Cardiac muscle cell (in vitro differentiated cells and primary cell): ENCODE measurements at places on chromosomes 4 and X. TPM values are rescaled to one million over a fixed set of nuclear protein-coding genes. Genes with fewer than 3 reads are reported as not detected.

DNA sequence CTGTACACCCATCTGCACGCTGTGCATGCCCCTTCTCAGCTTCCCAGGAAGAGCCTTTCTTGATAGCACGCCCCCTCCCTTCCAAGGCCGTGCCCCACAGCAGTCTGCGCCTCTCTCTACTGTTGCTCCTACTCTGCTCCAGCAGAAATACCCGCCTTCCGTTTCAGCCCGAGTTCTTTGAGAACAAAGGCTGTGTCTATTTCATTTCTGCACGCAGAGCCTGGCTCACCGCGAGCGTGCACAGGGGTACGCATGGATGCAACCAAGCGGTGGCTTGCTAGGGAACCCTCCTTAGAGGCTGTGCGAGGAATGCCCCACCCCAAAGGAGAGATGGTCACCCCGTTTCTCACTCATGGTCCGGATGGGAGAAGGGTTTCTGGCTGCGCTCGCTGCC is 485 bp downstream of the AADAT start:
- peak; percentile 57 for DNase-seq

GRCh38 chrX:13014111-13015096 is 30.0 kb downstream of the FAM9C start:
- peak; percentile 46 for DNase-seq

DNA sequence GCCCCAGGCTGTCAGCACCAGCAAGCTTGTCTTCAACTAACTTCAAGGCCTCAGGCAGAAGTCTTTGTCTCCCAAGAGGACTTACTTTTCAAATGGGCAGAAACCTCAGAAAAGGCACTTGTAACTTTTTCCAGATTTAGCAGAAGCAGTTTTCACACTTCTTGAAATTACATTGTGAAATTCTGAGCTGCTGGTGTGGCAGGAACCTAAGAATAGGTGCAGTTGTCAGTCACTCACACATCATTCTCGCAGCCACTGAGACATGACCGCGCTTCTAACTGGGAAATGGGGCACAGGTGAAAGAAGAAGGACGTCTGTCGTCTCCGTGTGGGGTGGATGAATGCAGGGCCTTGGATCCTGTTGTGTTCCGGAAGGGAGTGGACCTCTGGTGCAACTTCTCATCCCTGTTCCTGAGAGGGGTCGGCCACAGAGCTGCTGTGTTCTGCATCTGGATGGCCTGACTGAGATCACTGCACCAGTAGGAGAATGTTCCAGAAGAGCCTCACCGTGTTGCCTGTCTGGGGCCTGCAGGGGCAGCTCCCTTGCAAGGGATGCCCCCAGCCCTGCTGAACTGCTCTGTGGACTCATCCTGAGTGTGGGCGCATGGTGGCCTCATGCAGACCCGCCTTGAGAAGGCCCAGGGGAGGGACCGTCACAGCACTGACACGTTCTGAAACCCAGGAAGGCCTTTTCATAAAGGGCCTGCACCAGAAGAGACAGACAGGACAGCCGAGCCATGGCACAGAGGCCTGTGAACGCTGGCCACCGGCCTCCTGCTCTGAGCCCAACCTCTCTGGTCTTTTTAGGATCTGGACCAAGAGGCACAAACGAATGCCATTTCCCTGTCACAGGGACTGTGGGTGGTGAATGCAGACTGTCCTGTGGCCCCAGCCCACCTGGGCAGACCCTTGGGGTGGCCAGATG is 18.7 kb downstream of the NAT8L start:
- DNase-seq = no peak

DNA sequence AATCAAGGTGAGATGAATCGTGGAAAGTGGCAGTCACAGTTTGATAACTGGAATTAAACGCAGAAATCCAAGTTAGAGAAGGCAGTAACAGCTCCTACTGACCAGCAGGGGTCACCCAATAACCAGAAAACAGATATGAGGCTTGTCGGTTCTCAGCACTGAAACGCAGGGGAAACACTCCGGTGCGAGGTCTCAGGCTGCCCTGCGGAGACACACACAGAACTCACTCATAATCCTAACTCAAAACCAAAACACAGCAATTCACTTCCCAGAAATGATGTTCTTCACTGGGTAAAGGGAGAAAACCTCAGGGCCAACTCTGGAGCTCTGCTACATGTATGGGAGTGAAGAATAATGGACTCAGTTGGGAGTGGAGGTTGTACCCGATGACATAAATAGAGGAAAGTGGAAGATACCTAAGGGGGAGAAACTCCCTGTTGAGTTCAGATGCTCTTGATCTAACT is 384.4 kb downstream of the RAPGEF2 start:
- peak; percentile 84 for DNase-seq

- no peak for DNase-seq
These were observed 108.3 kb downstream of the JADE1 start for GRCh38 chr4:128917781-128918180.

- DNase-seq = no peak
These were observed 22.7 kb upstream of the TMEM33 start for GRCh38 chr4:41912546-41912945.

DNA sequence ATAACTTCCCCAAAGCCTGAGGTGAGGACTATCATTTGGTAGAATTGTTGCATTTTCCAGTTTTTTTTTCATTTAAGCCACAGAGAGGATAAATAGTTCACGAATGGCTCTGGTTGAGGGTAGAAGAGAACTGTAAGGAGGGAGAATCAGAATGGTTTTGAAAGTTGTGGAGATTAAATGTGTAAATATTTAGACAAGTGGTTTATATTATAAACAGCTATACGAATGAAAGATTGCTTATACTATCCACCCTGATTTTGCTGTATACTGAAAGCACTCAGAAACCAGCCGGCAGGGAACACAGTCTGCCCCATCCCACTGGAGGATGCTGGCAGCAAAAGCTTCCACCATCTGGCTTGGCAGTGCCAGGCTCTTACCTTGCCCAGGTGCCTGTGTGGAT is 341.1 kb downstream of the RAPGEF2 start:
- DNase-seq = no peak

GRCh38 chr4:95742872-95743271 is 97.0 kb upstream of the PDHA2 start:
- DNase-seq = peak; percentile 50

GRCh38 chr4:185341377-185341776 is 54.3 kb downstream of the LRP2BP start:
- DNase-seq = no peak

DNA sequence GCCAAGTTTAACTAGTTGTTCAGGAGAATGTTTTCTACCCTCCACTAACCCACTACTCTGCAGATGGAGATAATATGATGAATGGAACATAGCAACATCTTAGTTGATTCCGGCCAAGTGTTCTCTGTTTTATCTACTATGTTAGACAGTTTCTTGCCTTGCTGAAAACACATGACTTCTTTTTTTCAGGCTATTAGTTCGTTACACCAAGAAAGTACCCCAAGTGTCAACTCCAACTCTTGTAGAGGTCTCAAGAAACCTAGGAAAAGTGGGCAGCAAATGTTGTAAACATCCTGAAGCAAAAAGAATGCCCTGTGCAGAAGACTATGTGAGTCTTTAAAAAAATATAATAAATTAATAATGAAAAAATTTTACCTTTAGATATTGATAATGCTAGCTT is 13.3 kb downstream of the ALB start:
- DNase-seq = no peak

DNA sequence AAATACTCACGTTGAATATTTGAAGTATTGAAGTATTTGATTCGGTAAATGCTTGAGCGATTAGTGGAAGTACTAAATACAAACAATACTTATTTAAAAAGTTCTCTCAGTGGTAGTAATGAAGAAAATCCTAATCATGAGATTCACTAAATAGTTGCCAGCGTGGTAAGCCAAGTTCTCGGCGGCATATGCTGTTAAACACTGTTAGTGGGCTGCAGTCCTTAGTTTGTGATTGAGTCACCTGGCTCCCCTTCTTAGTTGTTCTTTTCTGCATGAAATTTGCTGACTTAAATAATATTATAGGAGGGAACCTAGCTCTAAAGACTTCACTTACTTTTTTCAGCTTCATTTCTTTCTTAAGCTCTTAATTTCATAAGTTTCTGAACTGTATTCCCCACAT is 51.4 kb downstream of the STIM2 start:
- no peak for DNase-seq

DNA sequence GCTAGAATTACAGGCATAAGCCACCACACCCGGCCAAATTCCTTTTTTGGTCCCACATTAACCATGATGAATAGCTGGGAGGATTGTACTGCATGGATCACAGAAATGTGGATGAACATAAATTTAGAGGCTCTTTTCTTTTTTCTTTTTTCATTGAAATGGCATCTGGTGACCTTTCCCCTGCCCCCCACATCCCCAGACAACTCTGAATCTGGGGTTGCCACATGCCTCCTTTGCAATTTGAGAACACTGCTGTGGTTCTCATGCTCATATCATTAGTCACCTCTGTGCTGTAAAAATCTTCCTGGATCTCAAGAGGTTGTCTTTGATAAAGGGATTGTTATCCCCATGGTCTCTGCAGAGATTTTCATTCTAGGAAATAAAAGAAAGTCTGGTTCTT is 22.8 kb upstream of the FMR1NB start:
- DNase-seq = no peak

DNA sequence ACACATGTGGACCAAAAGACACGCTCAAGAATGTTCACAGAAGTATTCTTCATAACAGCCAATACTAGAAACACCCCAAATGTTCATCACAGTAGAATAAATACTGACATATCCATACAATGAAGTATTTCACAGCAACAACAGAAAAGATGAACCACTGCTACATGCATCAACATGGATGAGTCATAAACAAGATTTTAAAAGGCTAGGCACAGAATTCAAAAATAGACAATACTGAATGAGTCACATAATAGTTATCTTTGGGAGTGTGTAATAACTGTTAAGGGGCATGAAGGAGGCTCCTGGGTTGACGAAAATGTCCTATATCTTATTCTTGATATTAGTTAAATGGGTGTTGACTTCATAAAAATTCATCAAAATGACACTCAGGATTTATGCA is 43.5 kb downstream of the CLOCK start:
- no peak for DNase-seq

- no peak for DNase-seq
These were observed 143.9 kb upstream of the TBL1X start for GRCh38 chrX:9320940-9321339.

GRCh38 chrX:154348646-154349358 is 25.6 kb downstream of the FLNA start:
- peak; percentile 1 for DNase-seq

DNA sequence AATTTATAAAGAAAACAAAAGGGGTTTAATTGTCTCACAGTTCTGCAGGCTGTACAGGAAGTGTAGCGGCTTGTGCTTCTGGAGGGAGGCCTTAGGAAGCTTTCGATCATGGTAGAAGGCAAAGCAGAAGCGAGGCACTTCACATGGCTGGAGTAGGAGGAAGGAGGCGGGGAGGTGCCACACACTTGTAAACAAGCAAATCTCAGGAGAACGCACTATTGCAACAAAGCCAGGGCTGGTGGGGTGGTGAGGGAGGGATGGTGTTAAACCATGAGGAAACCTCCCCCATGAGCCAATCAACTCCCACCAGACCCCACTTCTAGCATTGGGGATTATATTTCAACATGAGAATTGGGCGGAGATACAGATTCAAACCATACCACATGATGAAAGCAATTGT is 1116.3 kb downstream of the FAT4 start:
- no peak for DNase-seq

- peak; percentile 65 for DNase-seq
These were observed 16.0 kb upstream of the C4orf36 start for GRCh38 chr4:86908251-86908657.

DNA sequence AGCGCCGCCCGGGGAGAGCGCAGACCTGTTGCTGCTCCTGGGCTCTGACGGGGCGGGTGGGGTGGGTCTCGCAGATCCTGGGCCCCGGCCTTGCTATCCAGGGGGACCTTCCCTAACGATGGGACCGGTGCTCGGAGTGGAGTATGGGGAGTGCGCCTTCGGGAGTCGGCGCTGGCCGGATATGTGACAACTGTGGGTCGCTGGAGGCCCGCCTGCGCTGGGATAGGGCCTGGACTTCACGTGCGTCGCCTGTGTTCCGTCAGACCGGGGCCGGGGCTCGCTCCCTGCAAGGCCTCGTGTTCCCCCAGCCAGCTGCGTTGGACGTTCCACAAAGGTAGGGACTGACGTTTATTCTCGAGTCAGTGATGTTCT is 1.3 kb downstream of the TBL1X start:
- peak; percentile 20 for DNase-seq

GRCh38 chrX:36787752-36788151 is 220.4 kb upstream of the FAM47C start:
- DNase-seq = no peak

DNA sequence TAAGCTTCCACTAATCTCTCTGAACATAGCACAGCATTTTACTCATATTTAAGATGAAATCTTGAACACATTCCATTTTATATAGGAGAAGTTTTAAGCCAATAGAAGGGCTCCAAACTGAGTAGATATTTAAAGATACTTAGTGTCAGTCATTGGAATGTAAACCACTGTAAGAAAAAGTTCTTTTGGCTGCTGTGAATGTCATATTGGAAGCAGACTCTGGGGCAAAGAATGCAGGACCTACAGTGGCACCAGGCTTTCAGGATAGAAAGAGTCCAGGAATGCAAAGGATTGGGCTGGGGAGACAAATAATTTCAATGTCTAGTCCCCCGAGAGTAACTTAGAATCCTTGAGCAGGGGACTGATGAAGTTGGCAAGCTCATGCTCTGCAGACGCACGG is 1047.7 kb downstream of the STIM2 start:
- DNase-seq = peak; percentile 2

- DNase-seq = no peak
These were observed 14.7 kb downstream of the RTL9 start for GRCh38 chrX:110373310-110373709.

DNA sequence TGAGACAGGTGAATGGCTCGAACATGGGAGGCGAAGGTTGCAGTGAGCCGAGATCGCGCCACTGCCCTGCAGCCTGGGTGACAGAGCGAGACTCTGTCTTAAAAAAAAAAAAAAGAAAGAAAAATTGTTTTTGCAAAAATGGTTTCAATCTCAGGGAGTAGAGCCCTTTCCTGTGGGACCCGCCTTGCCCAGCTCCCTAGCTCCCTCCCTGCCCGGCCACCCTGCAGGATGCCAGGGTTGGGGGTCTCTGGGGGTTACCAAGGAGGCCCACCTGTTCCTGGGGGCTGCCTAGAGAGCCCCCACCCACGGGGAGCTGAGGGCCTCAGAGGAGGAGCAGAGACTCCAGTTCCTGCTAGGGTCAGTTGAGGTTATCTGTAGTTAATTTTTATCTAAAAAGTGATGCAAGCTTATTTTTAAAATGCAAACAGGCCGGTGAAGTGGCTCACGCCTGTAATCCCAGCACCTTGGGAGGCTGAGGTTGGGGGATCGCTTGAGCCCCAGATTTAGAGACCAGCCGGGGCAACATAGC is 18.7 kb upstream of the PLCXD1 start:
- no peak for DNase-seq

- no peak for DNase-seq
These were observed 826.2 kb upstream of the TENM3 start for GRCh38 chr4:181416966-181417365.

Gene F9
- not detected in 2 replicates for total RNA-seq

Gene TLR1
- 0.07 and 0.30 TPM in 2 replicates for total RNA-seq

Gene SORCS2
- 1.4 and 6.9 TPM in 2 replicates for total RNA-seq

Gene TNIP3
- not detected in 2 replicates for total RNA-seq

Gene SMR3B
- not detected in 2 replicates for total RNA-seq

Gene SRPX2
- total RNA-seq = 0.03 and 0.04 TPM in 2 replicates

Gene GAGE12H
- not detected in 2 replicates for total RNA-seq

Gene GPR119
- total RNA-seq = not detected in 2 replicates

Gene ELK1
- total RNA-seq = 36.6 and 39.4 TPM in 2 replicates

Gene FHIP1A
- total RNA-seq = 5.6 and 15.5 TPM in 2 replicates
